Activated CD4-positive, alpha-beta T cell treated with anti-CD3 and anti-CD28 coated beads for 1 hour (primary cell): ENCODE measurements at places on chromosomes 7 and 10.

GRCh38 chr7:149218469-149219420 lies 20.7 kb upstream of the ZNF212 start:
- DNase-seq, result no peak

DNA sequence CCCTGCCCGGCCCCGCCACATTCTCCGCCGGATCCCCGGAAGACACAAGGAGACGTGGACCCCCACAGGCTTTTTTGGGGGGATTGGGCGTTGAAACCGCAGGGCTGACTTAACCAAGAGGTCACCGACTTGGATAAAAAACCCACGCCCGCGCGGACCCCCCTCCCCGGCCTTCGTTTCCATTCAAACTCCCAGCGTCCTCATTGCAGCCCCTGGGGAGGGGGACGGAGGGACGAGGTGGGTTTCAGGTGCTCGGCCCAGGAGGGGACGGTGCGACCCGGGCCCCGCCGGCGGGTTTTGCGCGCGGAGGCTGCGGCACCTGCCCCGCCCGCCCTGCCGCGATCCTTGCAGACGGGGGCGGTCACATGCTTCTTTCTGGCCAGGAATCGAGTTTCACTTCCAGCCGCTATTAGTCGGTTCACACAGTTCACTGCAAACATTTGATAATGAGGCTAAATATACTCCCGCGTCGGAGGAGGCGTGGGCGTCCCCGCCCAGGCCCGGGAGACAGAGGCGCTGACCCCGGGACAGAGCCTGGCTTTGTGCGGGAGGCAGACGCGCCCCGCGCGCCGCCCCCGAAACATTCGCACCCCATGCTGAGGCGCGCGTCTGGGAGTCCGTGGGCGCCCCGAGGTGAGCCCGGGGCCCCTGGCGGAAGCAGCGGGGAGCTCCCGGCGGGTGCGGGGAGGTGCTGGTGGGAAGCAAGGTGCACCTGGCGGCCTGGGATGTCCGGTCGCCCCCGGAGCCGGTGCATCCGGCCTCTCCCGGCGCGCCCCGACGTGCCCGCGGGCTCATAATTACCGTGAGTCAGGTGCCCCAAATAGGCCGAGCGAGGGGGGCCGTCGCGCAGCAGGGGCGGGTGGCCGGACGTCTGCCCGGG lies 2.7 kb upstream of the PDGFA start:
- DNase-seq, result no peak

DNA sequence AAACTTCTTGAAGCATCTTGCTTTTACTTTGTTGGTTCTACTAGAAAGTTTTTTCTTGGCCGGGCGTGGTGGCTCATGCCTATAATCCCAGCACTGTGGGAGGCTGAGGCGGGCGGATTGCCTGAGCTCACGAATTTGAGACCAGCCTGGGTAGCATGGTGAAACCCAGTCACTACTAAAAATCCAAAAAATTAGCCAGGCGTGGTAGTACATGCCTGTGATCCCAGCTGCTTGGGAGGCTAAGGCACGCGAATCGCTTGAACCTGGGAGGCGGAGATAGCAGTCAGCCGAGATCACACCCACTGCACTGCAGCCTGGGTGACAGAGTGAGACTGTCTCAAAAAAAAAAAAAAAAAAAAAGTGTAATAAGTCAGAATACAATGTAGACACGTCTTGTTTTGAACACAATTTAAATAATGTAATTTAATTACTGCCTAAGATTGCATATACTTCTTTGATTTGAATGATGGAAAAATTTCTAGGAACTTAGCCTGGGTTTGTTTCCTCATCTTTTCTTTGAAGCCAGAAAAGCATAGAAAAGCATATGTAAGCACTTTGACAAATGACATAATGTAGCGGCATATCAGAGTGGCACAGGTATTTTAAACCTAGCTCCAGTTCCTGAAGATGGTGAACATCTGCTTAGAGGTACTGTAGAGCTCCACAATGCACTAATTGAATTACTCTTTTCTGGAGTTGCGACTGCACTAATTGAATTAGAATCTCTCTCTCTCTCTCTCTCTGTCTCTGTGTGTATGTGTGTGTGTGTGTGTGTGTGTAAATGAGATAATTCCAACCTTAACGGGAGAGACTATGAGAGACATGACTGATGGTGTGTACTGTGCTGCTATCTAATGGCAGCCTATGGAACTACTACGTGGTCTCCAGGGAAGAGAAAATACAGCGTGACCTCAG lies 87.8 kb downstream of the BTRC start:
- DNase-seq, result no peak

DNA sequence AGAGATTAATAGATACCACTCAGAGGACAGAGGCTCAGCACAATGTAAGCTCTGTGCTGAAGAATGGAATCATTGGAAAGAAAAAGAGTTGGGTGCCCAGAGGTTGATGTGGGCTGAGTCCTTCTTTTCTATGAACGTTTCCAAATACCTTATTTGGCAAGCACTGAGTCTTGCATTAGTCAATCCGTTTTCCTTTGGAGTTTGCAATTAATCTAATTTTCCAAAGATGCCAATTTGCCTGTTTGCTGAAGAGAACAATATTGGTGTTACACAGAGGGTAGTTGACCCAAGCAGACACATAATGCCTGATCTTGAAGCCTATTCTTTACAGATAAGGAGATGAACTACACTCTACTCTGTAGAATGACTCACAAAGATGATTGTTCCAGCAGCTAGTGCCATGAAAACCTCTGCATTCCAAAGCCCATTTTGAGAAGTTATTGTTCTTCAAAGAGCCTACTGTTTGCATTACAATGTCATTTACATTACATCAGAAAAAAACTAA lies 55.4 kb upstream of the MET start:
- no peak for DNase-seq
